ENCODE measurements at places on chromosomes 7 and 10.

GRCh38 chr7:60706-61105 lies 131.7 kb upstream of the FAM20C start:
- H3K4me3 ChIP-seq = no peak overlapping the region
- H3K27me3 ChIP-seq = no peaks in the 10 kb centered on the region
- no peak for DNase-seq
- H3K4me1 ChIP-seq = no peaks in the 10 kb centered on the region
- no peaks in the 10 kb centered on the region for H3K36me3 ChIP-seq
- H3K27ac ChIP-seq = no peak overlapping the region

DNA sequence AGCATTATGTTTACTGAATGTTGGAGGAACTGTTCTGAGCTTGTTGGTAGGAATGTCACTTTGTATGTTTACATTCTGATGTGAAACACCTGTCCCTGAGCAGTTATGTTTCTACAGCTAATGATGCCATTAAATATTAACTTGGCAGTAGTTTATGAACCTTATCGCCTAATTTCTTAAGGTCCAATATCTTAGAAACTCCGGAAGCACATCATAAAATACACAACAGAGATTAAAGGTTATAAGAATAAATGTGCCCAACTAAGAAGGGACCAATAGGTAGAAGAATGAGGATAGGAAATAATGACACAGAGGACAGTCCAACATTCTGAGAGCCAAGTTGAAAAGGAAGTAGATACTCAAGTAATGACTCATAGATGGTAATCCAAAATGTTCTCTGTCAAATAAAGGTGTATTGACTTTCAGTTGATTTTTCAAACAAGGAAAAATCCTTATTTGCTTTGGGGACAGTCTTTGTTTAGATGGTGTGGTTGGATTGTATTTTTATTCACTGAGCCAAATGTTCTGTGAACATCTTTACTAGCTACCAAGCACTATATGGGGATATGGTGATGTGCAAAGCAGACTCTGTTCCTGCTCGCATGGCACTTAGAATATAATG lies 31.9 kb downstream of the LCOR start:
- H3K4me3 ChIP-seq = no peak overlapping the region
- DNase-seq = no peak
- H3K27me3 ChIP-seq = no peaks in the 10 kb centered on the region
- H3K36me3 ChIP-seq = peaks cover 10% of the 10 kb centered on the region
- H3K4me1 ChIP-seq = peaks cover 14% of the 10 kb centered on the region

- H3K27ac ChIP-seq = no peak overlapping the region
- peaks cover 38% of the 10 kb centered on the region for H3K27me3 ChIP-seq
- H3K36me3 ChIP-seq = no peaks in the 10 kb centered on the region
- H3K4me3 ChIP-seq = no peak overlapping the region
Observed at GRCh38 chr10:103273041-103273441, 3.9 kb upstream of the INA start.

- H3K27ac ChIP-seq = no peak within 1 kb of the TSS
- H3K27me3 ChIP-seq = peaks cover 16% of the 10 kb centered on the region
- H3K36me3 ChIP-seq = no peaks in the 10 kb centered on the region
- peak; percentile 91 for DNase-seq
- peak within 1 kb of the TSS; percentile 48 for H3K4me3 ChIP-seq
Observed at GRCh38 chr7:98400542-98401340, at the start of gene BAIAP2L1. TSS of gene BAIAP2L1 (minus strand) at chr7:98401090. CDS start at chr7:98400852, 238 bp downstream.

DNA sequence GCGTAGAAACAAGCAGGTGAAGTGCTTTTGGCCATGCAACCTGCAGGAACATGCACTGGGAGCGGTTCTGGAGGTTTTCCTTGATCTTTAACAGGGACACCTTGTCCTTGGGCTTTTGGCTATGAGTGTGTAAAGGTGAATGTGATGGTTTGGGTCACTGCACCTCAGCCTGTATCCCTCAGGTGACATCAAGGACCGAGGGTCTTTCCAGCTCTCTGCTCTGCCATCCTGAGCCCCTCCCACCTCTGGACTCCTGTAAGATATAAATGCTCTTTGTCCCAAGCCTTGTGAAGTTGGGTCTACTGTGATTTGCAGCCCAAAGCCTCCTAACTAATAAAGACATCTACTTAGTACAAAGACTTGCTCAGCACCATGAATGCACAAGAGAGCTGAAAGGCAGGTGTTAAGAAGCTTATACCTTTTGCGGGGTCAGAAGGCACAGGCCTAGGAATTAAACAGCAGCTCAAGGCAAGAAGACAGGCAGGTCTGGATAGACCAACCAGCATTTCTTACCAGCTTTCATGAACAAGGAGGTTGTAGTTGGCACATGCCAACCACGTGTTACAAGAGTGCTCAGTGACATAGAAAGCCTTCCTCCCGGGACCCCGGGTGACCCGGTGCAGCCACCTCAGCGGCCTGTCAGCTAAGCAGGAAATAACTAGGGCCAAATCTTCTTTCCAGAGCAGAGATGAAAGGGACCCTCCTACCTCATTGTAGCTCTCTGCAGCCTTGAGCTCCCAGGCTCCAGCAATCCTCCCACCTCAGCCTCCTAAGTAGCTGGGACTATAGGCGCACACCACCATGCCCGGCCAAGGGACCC lies 89.9 kb downstream of the CARD11 start:
- no peaks in the 10 kb centered on the region for H3K27me3 ChIP-seq
- peak overlapping the region; percentile 48 for H3K4me3 ChIP-seq
- no peak for DNase-seq
